ENCODE measurements at places on chromosomes 7 and 10.
A peak's percentile ranks its signal among the peaks of the same experiment; 100 is the strongest.

DNA sequence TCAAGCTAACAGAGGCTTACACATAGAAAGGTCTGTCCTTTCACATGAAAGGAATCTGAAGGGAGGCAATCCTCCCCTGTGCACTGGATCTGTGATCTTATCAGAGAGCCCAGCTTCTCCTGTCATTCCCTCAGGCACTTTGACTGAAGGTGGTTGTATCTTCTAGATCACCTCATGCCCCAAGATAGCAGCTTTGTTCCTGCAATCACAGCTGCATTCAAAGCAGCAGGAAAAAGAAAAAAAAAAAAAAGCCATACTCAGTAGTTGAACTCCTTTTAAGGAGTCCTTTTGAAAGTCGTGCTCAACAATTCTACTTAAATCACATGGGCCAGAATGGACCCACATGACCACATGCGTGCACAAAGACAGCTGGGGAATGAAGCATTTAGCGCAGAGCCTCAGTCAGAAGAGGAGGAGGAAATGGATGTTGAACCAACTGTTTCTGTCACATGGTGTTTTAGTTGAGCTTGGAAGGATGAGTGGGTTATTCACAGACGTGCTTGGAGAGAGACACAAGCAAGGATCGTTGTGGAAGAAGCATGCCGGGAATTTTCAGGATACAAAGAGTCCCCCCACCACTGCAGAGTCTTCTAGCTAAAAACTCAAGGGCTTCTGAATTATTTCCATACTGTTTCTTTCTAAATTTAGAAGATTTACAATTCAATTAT lies 13.0 kb upstream of the PFKP start:
- DNase-seq = peak; percentile 82
- no peak overlapping the region for H3K4me3 ChIP-seq
- H3K27ac ChIP-seq = peak overlapping the region; percentile 80
- H3K36me3 ChIP-seq = no peaks in the 10 kb centered on the region

DNA sequence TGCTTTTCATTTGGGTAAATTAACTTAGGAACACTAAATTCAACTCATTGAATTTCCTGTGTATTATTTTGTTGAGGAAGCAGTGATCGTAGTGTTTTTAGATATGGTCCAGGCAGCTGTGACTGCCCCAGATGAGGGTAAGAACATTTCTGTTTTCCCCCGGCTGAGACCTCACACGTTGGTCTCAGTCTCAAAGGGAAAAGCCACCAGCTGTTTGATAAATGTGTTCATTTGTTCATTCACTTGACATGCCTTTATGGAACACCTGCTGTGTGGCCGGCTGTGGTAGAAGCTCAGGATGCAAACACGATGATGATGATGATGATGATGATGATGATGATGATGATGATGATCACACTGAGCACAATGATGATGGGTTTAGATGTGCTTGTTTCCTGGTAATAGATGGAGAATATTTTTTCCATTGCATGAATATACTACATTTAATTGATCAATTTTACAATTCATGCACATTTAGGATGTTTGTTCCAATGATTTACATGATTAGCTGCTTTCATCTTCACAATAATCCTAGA lies 125.6 kb upstream of the ZNF32 start:
- no peaks in the 10 kb centered on the region for H3K27me3 ChIP-seq
- H3K4me1 ChIP-seq = no peaks in the 10 kb centered on the region
- DNase-seq = no peak
- no peaks in the 10 kb centered on the region for H3K36me3 ChIP-seq
- H3K27ac ChIP-seq = no peak overlapping the region

DNA sequence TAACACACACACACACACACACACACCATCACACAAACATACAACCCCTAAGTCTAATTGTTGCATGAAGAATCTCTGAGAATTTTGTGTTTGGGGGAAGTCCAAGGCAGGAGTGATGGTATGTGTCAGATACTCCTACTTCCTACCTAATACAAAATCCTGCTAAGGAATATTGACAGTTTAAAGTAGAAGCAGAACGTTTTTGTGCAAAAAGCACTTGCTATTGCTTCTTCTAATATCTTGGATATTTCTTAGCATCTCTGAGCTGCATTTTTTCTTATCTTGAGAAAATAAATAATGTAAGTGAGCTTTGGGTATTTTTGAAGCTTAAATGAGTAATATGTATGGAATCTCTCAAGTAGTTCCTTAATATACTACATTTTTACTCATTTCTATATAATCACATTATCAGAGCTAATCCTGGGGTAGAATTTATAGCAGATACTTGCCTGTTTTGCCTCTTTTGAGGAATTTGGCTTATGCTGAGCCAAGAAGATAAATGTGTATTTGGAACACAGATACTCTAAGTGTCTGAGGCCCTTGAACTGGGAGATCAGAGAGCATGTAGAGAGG lies 212.3 kb downstream of the DKK1 start:
- no peaks in the 10 kb centered on the region for H3K27me3 ChIP-seq
- no peak for DNase-seq
- H3K4me1 ChIP-seq = peaks cover 6% of the 10 kb centered on the region
- H3K4me3 ChIP-seq = no peak overlapping the region
- no peaks in the 10 kb centered on the region for H3K36me3 ChIP-seq
- H3K27ac ChIP-seq = no peak overlapping the region

GRCh38 chr10:128462844-128463243 lies 336.6 kb upstream of the MKI67 start:
- H3K4me3 ChIP-seq = no peak overlapping the region
- H3K36me3 ChIP-seq = no peaks in the 10 kb centered on the region

DNA sequence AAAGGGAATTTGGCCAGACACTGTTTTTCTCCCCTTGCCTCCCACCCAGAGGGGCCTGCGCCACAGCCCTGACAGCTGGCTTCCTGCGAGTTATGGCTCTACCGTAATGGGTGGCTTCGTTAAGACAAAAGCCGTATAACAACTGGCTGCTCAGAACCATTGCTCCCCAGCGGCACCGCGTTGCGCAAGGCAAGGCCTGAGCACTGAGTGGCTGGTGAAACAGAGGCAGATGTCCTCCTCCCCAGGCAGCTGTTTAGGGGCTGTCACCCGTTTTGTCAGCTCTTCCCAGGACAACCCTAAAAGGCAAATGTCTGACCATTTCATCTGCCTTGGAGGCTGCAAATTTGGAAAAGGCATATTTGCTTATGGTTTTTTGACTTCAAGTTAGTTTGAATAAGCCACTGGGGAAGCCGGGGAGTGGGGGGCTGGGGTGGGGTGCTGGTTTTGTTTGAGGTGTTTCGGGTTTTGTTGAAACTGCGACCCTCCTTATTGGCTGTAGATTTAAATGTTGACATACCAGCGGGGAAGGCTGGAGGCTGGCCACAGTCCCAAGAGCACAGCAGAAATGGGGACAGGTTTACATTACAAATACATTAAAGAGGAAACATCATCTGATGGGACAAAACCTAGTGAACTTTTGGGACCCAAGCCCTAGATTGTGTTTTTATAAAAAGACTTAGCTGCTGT lies 681 bp upstream of the SPOCK2 start:
- H3K27ac ChIP-seq = peak overlapping the region; percentile 40
- no peaks in the 10 kb centered on the region for H3K36me3 ChIP-seq
- H3K27me3 ChIP-seq = no peaks in the 10 kb centered on the region
- no peak overlapping the region for H3K4me3 ChIP-seq
- peaks cover 20% of the 10 kb centered on the region for H3K4me1 ChIP-seq

GRCh38 chr10:71840177-71840957 lies 10.7 kb downstream of the PSAP start:
- H3K27ac ChIP-seq = peak overlapping the region; percentile 80
- H3K4me3 ChIP-seq = no peak overlapping the region
- DNase-seq = peak; percentile 95
- peaks cover 93% of the 10 kb centered on the region for H3K4me1 ChIP-seq

DNA sequence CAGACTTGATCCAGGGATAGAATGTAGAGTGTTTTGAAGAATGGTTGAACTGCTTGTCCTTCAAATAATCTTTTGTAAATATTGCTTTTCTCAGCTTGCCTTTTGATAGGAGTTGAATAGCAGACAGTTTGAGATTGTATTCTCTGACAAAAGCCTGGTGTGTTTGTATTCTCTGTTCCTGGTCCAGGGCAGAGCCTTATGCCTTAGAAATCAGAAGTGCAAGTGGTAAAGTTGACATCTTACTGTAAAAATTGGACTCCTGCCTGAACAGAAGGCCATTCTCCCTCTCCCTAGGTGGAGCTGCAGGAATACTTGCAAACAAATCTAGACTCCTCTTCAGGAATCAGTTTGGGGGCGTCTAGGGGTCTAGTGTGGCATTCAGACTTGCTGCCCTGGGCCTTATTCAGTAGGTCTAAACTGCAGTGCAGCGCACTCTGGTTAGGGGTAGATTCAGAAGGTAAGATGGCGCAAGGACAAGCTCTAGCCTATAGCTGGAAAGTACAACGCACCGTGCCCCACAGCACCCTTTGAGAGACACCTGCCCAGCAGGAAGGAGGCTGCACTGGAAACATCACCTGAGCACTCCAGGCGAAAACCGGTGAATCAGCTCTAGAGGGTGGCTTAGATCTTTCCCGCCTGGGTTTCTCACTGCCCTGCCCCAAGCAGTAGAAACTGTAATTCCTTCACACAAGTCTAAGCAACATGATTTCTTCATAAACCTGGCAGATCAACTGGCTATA lies 608.5 kb upstream of the GALNT17 start:
- no peaks in the 10 kb centered on the region for H3K27me3 ChIP-seq
- H3K36me3 ChIP-seq = no peaks in the 10 kb centered on the region
- DNase-seq = no peak
- no peak overlapping the region for H3K4me3 ChIP-seq
- H3K4me1 ChIP-seq = peaks cover 37% of the 10 kb centered on the region

- no peak overlapping the region for H3K27ac ChIP-seq
- no peak overlapping the region for H3K4me3 ChIP-seq
- H3K4me1 ChIP-seq = no peaks in the 10 kb centered on the region
- DNase-seq = no peak
- no peaks in the 10 kb centered on the region for H3K36me3 ChIP-seq
Measured at GRCh38 chr10:108757946-108758345, 1165.4 kb downstream of the XPNPEP1 start.

- H3K27me3 ChIP-seq = no peaks in the 10 kb centered on the region
- H3K36me3 ChIP-seq = no peaks in the 10 kb centered on the region
- peak overlapping the region; percentile 68 for H3K4me3 ChIP-seq
Measured at GRCh38 chr10:116848944-116849247, 403 bp upstream of the ENO4 start.

GRCh38 chr10:70546584-70546983 lies 56.0 kb downstream of the PRF1 start:
- no peaks in the 10 kb centered on the region for H3K27me3 ChIP-seq
- H3K27ac ChIP-seq = no peak overlapping the region
- H3K4me3 ChIP-seq = no peak overlapping the region
- no peaks in the 10 kb centered on the region for H3K4me1 ChIP-seq
- H3K36me3 ChIP-seq = no peaks in the 10 kb centered on the region

GRCh38 chr7:20220293-20220761 lies 3.1 kb upstream of the MACC1 start:
- no peaks in the 10 kb centered on the region for H3K36me3 ChIP-seq
- DNase-seq = no peak
- H3K4me3 ChIP-seq = no peak overlapping the region
- peak overlapping the region; percentile 95 for H3K27ac ChIP-seq
- peaks cover 49% of the 10 kb centered on the region for H3K4me1 ChIP-seq
- H3K27me3 ChIP-seq = no peaks in the 10 kb centered on the region

- no peaks in the 10 kb centered on the region for H3K36me3 ChIP-seq
- peak; percentile 81 for DNase-seq
Measured at GRCh38 chr10:126749015-126749655, 78.6 kb upstream of the C10orf90 start.

GRCh38 chr10:101725296-101726114 lies 30.5 kb upstream of the FBXW4 start:
- DNase-seq = peak; percentile 59
- peaks cover 20% of the 10 kb centered on the region for H3K4me1 ChIP-seq
- no peaks in the 10 kb centered on the region for H3K27me3 ChIP-seq

GRCh38 chr7:96671854-96672253 lies 37.8 kb downstream of the SEM1 start:
- no peaks in the 10 kb centered on the region for H3K4me1 ChIP-seq
- no peak for DNase-seq
- no peak overlapping the region for H3K4me3 ChIP-seq
- H3K27ac ChIP-seq = no peak overlapping the region

- no peaks in the 10 kb centered on the region for H3K36me3 ChIP-seq
- H3K27me3 ChIP-seq = no peaks in the 10 kb centered on the region
- peak; percentile 95 for DNase-seq
- peak overlapping the region; percentile 84 for H3K27ac ChIP-seq
- peaks cover 54% of the 10 kb centered on the region for H3K4me1 ChIP-seq
Measured at GRCh38 chr10:131748831-131749766, 151.7 kb upstream of the PPP2R2D start.

DNA sequence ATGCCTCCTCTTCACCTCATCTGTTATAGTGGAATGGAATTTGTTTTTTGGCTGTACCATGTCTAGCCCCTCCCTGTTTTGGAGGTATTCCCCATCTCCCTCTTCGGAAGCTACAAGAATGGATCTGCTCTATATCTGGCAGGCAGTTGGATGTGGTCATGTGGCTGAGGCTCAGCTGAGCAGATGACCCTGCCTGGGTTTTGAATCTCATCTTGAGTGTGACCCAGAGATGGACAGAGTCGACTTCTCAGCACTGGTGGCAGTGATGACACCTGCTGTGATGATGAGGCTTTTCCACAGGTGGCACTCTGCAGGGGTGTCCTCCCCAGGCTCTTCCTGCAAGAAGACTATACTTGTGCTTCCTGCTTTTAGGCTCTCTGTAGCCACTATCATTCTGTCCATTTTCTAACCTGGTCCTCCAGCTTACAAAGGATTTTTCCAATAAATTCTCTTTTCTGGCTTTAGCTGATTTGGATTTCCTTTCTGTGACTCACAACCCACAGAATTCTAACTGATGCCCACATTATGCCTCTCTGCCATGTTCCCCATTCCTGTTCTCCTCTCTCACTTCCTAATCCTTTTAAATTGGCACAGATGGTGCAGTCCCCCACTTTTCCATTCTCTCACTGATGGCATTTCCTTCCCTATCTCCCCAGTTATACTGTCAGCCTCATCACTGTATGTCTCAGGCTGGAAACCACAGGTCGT lies 7.5 kb upstream of the ARHGAP22 start:
- no peaks in the 10 kb centered on the region for H3K4me1 ChIP-seq
- H3K27ac ChIP-seq = no peak overlapping the region
- H3K4me3 ChIP-seq = no peak overlapping the region
- DNase-seq = no peak
- H3K36me3 ChIP-seq = no peaks in the 10 kb centered on the region
- H3K27me3 ChIP-seq = no peaks in the 10 kb centered on the region

DNA sequence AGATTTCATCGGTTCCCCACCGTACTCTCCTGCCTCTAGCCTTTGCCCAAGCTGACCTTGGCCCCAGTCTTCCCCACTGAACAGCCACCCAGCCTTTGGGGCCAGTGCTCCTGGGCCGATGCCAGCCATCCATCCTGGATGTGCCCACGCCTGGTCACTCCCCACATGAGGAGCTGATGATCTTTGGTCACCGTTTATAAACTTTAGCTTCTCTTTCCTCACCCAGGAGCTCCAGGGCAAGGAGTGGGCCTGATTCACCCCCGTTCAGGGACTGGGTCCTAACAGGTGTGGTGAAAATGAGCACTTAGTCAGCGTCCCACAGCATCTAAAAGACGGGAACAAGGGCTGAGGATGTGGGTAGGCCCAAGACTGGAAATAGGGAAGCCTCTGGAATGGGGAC lies 22.9 kb downstream of the GTF2IRD1 start:
- no peak overlapping the region for H3K4me3 ChIP-seq
- H3K4me1 ChIP-seq = peaks cover 37% of the 10 kb centered on the region
- H3K27ac ChIP-seq = peak overlapping the region; percentile 88

- H3K36me3 ChIP-seq = no peaks in the 10 kb centered on the region
- H3K4me3 ChIP-seq = no peak overlapping the region
- H3K27ac ChIP-seq = no peak overlapping the region
- DNase-seq = no peak
- H3K4me1 ChIP-seq = peaks cover 15% of the 10 kb centered on the region
- H3K27me3 ChIP-seq = no peaks in the 10 kb centered on the region
Measured at GRCh38 chr7:133775201-133775600, 351.9 kb upstream of the LRGUK start.

GRCh38 chr7:24968165-24968564 lies 11.8 kb downstream of the OSBPL3 start:
- no peaks in the 10 kb centered on the region for H3K27me3 ChIP-seq
- no peak for DNase-seq
- no peak overlapping the region for H3K27ac ChIP-seq
- H3K4me3 ChIP-seq = no peak overlapping the region
